ENCODE measurements at places on chromosomes 4 and X. TPM values are rescaled to one million over a fixed set of nuclear protein-coding genes. Genes with fewer than 3 reads are reported as not detected.

The PAGE1 gene
- not detected for total RNA-seq

The PNCK gene
- total RNA-seq, result 24.2 TPM

DNA sequence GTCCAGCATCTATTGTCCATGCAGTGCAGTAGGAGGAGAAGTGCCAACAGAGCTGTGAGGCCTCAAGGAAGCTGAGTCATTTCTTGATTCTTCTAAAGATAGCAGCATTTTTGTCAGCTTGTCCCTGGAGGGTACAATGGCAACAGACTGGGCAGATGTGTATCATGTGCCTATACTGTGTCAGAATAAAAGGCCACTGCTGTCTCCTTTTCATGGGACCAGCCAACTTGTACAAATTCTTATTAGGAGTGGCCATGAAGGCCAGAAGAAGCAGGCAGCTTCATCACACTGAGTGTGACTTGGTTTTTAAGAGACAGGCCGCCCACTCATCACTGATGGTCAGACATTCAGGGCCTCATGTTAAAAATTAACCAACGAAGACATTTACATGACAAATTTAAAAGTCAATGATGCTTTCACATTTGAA is 185.0 kb upstream of the FAM241A start:
- no peak for DNase-seq

DNA sequence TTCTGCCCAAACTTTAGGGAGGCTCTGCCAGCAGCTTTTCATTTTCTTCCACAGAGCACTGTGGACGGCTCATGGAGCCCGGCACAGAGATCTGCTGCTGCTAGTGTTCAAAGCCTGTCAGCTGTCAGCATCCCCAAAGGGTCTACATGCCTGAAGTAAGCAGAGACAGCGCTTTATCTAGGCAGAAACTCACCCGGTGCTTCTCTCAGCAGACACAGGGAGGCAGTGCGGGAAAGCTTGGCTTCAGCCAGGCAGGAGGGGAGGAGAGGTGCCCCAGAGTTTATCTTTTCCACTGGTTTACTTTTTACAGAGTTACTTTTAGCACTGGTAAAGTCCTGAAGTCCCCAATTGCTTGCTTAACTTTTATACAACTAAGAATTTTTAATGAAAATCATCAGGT is 339.3 kb downstream of the NKX6-1 start:
- peak; percentile 62 for DNase-seq

GRCh38 chr4:153603258-153603657 is 80.8 kb upstream of the TLR2 start:
- no peak for DNase-seq

DNA sequence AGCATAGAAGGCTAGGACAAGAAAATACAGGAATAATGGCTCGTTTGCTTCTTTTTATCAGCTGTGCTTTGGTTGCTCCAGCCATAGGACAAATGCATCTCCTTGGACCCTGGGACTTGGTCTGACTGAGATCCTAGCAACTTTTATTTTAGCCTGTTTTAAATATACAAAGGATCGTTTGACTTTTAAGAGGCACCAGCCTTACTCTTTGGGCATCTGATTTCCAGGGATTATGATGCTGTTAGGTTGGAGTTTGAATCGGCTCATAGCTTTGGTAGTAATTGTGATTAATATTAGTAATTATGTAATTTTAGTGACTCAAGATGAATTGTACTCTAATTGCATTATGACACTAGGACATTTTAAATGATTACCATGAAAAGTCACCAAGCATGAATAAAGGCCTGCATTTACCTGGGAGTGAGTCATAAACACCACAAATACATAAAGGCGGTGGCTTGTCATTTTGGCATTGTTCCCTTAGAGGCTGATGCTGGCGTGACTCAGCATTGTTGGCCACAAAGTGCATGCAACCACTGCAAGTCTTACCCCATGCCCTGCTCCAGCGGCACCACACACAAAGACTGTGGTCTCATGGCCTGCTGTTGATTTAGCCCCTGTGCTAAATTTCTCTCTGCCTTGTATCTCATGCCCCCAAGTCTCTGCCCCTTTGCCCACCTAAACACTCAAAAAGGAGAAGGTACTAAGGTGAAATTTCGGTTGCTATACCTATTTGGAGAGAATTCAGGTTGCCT is 12.4 kb downstream of the GPAT3 start:
- no peak for DNase-seq

DNA sequence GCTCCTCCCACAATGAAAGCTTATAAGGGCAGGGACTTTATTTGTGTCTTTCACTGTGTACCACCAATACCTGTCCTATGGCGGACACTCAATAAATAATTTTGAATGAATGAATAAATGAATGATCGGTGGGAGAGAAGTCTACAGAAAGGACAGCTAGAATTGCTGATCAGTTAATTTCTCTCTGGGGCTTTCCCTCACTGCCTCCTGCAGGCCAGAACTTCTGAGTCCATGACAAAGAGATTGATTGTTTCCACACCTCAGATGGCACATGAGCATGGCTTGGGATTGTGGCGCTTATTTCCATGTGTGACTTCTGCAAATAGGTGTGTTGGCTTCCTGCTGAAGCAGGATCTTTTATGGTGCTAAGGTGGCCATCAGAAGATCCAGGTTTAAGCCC is 6.3 kb downstream of the FAM47E start:
- DNase-seq, result no peak

DNA sequence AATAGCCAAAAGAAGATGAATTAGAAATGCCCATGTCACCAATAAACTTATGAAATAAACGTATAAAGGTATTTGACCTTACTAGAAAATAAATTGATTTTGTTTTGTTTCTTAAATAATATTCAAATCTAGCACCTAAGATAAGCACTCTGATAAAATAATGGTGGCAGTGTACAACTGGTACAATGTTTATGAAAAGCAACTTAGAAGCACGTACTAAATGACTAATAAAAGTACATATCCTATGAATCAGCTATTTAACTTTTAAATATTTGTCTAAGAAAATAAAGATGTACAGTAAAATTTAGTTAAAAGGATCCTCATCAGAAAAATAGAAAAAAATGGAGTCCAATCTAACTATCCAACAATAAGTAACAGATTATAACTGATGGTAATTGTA is 6.7 kb downstream of the MANBA start:
- no peak for DNase-seq

- DNase-seq, result peak; percentile 76
These were observed 125.4 kb downstream of the ZNF330 start for GRCh38 chr4:141346144-141346543.

DNA sequence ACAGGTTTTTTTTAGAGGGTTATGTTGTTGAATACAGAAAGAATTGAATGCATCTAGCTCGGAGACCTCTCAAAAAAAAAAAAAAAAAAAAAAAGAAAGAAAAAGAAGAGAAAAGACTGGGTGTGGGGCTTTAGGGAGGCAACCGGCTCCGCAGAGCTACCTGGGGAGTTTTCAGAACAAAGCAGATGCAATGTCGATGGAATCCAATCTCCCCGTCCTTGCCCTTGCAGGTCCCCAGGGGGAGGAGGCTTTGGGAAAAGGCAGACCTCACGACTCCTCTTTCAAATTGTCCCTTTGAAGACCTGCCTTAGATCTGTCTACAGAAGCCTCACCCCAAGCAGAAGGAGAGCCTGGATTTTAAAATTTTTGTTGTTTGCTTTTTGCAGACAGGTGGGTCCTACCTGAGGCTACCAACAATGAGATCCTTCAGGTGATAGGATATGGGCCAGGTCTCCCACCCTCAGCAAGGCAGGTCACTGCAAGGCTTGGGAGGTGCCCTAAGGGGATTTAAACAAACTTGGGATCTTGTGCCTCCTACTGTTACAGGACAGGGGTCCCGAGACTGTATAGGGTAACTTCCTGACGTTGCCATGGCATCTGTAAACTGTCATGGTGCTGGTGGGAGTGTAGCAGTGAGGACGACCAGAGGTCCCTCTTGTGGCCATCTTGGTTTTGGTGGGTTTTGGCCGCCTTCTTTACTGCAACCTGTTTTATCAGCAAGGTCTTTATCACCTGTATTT is 75.2 kb upstream of the PRKX start:
- DNase-seq, result no peak

DNA sequence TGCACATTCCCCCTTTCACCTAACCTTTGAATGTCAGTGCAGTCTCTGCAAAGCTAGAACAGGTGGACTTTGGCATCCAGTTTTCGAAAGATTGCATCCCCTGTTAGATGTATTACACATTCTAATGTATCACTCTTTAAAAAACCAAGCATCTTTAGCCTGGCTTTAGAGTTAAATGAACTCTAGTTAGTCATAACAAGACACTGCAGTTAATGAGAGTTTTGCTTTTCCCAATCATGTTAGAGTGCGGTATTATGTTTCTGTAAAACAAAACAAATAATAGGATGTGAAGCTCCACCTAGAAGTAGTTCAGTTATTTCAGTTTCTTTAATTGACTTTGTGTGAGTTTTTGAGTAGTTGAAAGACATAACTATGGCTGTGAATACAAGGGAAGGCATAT is 42.2 kb downstream of the PARM1 start:
- DNase-seq, result no peak

GRCh38 chr4:26803211-26803861 is 57.3 kb upstream of the STIM2 start:
- no peak for DNase-seq

DNA sequence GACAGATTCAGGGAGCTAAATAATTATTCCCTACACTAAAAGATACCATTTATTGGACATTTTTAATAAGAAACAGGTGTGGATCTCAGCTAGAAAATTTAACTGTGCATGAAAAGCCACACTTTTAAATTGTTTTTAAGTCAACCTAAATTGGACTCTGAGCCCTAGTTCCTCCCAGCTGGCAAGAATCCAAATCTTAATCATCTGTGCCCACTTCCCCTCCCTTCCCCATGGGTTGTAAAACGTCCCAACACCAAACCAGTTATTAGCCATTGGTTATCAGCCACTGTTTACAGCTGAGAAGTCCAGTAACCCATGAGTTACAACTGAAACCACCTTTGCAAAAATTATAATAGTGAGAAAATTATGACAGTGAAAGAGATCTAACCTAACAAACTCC is 125.6 kb upstream of the S100G start:
- DNase-seq, result no peak

DNA sequence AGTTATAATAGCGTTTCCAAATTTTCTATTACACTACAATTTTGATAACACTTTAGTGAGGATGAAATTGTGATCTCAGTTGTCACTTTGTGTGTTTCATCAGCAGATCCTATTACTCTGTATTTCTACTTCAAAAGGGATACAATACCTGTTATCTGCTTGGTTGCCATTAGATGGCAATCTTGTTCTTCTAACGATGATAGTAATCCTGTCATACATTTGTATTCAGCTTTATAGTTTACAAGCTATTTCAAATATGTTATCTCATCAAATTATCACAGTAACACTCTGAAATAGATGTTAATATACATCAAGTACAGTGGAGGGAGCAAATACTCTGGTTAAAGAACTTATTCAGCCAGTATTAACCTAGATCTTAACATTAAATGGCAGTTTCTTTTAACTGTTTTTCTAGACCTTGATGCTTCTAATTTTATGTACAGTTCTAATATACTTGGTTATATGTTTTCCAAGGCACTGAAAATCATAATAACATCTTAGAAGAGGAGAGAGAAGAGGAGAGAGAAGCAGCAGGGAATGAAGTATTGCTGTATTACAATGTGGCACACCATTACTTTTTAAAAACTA is 292.0 kb downstream of the CCSER1 start:
- DNase-seq, result peak; percentile 92

GRCh38 chrX:136310411-136310810 is 9.6 kb downstream of the ADGRG4 start:
- no peak for DNase-seq

DNA sequence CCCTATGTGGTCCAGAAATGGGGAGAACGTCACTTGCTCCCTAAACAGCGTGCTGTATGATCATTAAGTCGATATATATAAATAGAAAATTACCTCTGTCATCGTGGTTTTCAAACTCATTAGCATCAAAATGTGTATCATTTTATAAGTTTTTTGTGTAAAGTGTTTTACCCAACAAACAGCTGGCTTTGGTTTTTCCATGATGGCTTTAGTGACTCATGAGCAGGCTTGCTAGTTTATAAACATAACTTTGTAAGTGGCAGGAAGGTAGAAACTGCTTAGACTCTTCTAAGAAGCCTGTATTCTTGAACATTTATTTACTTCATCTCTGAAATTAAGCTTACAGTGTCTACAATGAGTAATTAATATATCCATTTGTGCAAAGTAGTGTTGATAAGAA is 108.4 kb upstream of the DIPK2B start:
- DNase-seq, result no peak

Data from spinal cord (tissue), 10 donors.